ENCODE measurements at places on chromosomes 2 and 18.

DNA sequence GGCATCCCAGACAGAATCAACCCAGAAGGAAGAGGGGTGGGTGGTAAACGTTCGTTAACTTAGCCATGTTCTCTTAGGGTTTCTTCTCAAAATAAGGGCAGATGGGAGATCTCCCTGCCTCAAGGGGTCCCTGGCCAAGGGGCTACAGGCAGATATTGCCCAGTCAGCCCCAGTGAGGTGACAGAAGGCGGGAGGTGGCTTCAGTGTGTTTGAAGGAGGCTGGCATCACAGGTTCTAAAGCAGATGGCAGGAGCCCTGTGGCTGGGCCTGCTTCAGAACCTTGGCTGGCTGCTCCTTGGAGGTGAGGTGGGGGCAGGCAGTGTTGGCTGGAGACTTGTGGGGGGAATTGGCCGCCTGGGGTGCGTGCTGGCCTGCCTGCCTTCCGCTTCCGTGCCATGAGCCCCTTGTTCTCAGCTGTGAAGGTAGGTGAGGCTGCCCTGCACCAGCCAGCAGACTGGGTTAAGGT, 23.5 kb downstream of the HPCAL1 start:
- no peak for DNase-seq

DNA sequence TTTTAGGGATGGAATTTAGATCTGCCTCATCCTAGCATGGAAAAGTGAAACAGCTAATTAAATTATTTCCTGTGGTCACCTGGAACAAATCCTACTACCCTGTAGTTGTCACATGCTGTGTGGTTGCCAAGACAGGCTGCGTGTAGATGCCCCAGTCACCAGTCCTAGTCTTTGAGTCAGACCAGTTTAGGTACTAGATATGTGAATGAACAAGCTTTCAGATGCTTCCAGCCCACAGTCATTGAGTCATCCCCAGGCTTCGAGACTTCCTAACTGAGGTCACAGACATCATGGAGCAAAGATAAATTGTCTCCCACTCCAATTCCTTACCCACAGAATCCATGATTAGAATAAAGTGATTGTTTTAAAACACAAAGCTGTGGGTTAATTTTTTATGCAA, 35.8 kb upstream of the GRB14 start:
- no peak for DNase-seq

DNA sequence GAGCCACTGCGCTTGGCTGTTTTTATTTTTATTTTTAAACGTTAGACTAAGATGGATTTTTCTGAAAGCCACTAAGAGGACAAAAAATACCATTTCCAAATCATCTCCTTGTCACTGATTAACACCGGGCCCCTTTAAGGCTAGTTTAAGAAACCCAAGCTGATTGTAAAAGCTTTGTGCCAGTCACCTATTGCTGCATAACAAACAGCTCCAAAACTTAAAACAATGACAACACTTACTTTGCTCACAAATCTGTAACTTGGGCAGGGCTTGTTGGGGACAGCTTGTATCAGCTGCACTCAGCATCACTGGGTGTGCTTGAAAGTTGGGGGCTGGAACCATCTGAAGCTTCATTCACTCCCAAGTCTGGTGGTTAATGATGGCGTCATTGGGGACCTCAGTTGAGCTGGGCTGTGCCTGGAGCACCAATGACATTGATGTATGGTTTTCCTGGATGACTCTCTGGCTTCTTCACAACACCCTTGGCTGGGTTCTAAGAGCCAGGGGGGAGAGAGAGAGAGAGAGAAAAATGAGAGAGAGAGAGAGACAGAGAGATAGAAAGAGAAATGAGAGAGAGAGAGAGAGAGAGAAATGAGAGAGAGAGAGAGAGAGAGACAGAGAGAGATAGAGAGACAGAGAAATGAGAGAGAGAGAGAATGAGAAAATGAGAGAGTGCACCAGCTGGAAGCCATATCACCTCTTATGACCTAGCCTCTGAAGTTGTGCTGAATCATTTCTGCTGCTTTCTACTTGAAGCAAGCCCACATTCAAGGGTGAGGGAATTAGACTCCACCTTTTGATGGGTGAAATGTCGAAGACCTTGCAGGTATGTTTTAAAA, 26.0 kb upstream of the ATG16L1 start:
- DNase-seq: no peak

DNA sequence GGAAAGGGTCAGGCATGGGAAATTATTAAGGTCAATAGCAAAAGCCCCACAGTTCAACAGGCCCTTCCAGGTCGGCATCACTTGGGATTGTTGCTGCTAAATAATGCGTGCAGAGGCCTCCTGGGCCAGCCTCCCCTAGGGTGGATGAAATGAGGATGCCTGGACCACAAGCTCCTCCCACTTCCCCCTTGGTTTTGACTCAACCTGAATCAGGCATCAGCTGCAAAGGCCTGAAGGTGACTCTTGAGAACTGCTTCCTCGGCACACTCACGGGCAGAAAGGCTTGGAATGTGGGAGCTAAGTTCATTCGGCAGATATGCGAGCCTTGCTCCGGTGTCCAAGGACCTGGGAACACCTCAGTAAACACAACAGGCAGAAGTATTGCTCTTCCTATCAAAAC, 69.3 kb downstream of the MBP start:
- peak; percentile 47 for DNase-seq

DNA sequence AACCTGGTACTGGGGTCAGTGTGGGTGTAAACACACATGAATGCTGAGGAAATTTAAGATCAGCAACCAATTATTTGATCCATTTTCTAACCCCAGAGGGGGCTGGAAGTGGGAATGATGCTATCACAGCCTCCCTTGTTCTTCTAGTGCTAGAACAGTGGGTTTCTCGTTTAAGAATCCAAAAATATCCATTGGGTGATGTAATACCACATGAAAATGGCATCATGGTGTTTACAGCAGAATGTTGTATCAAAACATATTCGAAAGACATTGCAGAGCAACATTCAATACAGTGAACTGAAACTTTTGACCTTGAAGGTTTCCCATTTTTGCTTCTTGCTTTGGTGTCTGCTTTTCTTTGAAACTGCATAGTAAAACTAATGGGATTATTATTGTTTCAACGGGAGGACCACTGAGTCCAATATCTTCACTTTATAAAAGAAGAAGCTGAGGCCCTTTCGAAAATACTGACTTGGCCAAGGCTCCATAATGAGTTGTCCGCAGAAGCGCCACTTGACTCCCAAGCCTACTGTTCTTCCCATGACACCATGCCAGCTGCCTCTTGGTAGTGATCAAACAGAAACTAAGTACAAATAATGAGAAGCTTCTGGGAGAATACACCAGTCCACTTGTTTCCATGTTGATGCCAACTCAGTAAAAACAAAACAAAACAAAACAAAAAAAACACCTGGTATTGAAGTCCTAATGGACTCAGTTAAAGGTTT, 106.1 kb downstream of the COLEC12 start:
- DNase-seq: no peak

- DNase-seq: no peak
These were observed 64.0 kb downstream of the ODC1 start for GRCh38 chr2:10383960-10384734.

DNA sequence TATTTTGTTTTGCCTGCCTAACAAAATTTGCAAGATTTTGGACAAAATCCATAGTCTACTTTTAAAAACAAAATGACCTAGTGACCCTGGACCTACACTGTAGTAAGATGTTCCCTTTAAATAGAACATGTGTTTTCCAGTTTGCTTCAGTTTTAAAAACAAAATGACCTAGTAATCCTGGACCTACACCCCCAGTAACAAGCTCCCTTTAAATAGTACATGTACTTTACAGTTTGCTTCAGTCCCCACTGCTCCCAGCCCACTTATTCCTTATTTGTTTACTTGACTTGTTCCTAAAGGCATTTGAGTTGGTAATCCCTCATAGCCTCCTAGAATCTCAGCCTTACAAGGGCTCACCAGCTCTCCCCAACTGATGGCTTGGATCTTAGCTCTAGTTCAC, 34.5 kb upstream of the HTR2B start:
- no peak for DNase-seq

DNA sequence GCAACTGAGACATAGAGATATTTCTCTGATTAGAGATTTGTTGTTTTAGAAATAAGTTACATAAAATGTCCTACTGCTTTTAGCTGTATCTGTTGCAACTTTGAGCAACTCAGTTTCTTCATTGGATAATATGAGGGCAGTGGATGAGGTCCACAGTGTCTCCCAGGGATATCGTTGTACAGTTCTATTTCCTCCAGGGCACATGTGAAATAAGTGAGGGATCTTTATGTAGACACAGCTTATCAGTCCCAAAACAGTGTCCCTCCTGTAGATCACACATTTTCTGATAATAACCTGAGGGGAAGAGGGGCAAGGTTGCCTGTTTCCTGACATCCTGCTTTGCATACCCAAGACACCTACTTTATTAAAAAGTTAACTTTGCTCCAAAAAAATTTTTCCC, 1231.2 kb upstream of the ZEB2 start:
- DNase-seq: no peak

GRCh38 chr2:30899516-30900054, 92.3 kb upstream of the CAPN13 start:
- no peak for DNase-seq

GRCh38 chr2:169071455-169071854, 2.1 kb downstream of the DHRS9 start:
- no peak for DNase-seq

DNA sequence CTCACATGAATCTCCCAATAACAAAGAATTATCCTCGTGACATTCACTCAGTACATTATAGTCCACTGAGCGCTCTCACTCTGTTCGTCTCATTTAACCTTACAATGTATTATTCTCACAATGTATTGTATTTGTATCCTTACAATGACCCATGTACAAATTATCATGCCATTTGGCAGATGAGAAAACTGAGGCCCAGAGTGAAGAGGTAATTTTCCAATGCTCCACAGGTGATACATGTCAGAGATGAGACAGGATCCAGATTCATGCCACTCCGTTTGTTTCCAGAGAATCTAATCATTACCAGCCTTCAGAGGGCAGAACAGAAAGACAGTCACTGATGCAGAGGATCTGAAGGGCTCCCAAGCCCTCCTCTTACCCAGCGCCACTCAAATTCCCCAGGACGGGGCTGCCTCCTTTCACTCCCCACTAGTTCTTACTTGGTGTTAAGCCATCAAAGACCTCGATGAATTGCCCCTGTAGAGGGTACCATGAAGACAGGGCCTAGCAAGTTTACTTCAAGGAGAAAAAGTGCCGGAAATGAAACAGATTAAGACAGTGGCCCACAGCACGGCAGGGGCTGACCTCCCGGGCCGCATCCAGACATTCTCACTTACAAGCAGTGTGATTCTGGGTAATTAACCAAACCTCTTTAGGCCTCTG, 98.4 kb upstream of the MBOAT2 start:
- no peak for DNase-seq

DNA sequence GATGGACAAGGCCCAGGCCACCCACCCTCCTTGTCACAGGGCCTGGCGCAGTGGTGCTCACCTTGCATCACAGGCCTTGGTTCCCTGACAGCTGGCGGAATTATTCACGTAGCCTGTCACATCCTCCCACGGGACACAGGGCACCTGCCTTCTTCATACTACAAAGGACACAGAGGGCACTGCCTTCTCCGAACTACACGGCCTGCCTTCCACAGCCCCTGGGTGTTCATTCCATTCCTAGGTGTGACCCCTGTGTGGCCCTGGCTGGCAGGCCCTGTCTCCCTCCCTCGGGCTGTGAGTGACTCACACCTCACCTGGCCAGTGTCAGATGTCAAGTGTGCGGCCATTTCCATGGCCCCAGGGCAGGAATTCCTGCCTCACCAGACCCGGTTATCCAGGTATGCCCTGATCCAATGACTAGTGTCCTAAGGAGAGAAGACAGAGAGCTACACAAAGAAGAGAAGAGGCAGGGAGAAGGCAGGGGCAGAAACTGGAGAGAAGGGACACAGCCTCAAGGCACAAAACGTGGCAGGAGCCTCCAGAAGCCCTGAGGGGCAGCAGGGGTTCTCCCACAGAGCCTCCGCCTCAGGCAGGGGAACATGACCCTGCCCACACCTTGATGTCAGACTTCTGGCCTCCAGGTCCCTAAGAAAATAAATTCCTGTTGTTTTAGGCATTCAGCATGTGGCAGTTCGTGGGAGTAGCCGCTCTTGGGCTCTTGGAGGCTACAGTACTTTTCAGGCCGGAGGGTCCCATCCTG, 43.4 kb downstream of the MBP start:
- no peak for DNase-seq
